ENCODE measurements at places on chromosomes 16 and 17.
A peak's percentile ranks its signal among the peaks of the same experiment; 100 is the strongest.

DNA sequence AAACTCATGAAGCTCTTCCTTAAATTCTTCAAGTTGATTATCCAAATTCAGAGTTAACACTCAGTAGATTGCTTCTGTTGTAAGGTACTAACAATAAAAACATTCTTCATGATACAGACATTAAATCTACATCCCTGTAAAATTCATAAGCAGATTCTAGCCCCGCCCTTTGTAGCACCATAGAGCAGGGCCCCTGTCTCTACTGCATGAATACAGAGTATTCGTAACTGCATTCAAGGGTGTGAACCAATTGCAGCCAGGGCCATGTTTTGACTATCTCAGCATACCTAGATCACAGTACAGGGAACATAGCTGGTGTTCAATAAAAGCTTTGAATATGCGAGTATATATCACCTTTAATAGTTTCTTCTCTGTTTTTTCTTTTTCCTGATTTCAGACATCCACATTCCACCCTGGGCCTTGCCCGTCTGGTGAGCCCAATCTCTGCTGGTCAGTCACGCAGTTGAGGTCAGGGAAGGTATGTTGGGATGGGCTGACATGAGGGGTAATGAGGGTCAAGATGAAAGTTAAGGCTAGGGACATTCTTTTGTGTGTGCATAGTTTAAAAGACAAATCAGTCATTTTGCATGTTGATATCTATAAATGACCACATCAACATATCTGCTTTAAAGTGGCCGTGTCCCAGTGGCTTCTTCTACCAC lies 33.0 kb downstream of the KCNJ16 start:
- no peak for DNase-seq

DNA sequence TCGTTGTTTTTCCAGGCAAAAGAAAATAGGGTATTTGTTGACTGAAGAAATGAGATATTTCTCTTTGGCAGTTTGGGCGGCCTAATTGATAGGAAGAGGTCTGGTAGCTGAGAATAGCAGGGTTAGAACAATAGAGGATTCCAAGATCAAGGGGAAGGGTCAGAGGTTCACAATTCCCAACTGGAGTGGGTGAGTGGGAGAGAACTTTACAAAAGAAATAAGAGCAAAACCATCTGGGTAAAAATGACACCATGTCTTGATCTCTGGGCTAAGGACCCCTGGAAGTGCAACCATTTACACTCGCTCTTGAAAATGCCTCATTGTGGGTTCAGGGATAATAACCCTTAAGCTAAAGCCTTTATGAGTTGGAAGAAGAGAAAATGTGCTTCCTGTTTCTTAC lies 180.5 kb downstream of the CDH13 start:
- peak; percentile 32 for DNase-seq

- no peak for DNase-seq
Observed at GRCh38 chr16:27978876-27979275, 84.6 kb downstream of the GSG1L start.

DNA sequence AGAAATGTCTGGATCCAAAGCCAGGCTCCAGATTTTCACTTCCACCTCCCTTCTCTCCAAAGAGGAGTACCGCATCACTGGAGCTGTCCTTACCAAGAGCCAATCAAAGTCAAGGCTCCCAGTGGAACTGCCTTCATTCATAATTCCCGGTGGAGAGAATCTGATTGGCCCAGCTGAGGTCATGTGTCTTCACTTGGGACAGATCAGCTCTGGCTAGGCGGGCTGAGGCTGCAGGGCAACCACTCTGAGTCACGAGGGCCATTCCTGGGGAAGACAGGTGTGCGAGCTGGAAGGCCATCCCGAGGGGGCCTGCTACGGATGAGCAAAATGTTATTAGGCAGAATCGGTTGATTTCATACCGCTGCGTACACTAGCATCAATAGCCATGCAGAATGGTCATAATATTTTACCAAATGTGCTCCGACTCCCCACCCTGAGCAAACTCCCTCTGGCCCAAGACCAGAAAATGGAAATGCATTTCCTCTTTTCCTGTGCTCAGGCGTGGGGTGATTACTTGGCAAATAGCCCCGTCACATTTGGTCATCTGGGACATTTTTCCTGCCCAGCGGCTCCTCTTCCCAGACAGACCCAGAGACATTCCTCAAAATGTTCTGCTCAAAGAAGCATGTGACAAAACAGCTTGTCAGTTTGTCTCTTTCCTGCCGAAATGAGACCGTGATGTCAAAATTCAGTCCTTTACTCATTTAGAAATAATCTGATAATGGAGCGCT lies 111.1 kb downstream of the AIPL1 start:
- no peak for DNase-seq

DNA sequence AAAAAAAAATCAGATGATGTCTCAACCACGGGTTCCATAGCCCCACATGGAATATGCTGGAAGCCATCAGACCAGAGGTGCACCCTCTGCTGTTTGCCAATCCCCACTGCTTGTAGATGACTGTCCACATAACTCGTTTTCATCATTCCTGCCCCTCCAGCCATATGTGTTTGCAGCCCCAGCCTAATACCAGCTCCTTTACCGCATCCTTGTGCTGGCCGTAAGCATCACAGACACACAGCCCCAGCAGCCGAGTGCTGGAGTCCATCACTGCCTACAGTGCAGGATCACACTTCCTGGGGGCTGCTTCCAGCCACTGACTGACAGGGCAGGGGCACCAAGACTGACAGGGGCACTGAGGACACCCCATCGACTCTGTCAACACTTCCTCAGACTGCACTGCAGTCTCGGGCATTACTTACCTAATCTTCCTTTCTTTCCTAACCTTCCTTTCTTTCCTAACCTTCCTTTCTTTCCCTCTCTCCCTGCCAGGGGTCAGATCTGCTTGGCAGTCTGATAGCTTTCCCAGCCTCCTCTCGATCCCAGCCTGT lies 5.0 kb downstream of the RCVRN start:
- no peak for DNase-seq

DNA sequence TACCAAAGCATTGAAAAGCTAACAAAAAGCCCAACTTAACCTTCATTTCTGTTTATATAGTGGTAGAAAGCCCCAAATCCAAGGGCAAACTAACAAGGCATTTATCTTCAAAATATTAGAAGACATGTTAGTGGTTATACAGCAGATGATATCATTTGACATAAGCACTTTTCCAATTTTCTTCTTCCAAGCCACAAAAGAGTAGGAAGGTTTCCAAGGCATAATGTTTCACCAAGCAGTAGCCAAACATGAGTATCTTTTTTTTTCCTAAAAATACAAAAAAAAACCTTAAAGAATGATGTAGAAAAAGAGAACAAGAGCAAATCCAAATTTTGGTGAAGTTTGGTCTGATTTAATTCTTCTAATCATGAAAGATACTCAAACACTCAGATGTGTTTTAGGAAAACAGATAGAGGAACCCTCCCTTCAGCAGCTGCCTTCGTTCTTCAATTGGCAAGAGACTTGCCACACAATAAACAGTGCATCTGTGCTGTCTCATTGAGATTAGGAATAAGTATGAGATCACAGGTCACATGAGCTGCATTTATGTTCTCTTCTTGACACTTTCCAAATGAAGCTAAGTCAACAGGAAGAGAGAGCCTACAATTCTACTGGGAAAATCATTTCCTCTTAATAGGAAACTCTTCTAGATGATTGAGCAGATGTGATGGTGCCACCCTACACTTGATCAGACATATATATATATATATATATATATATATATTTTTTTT lies 106.7 kb downstream of the TTC19 start:
- DNase-seq: peak; percentile 88

GRCh38 chr17:3667366-3668278 lies 756 bp downstream of the TAX1BP3 start:
- DNase-seq: peak; percentile 49

DNA sequence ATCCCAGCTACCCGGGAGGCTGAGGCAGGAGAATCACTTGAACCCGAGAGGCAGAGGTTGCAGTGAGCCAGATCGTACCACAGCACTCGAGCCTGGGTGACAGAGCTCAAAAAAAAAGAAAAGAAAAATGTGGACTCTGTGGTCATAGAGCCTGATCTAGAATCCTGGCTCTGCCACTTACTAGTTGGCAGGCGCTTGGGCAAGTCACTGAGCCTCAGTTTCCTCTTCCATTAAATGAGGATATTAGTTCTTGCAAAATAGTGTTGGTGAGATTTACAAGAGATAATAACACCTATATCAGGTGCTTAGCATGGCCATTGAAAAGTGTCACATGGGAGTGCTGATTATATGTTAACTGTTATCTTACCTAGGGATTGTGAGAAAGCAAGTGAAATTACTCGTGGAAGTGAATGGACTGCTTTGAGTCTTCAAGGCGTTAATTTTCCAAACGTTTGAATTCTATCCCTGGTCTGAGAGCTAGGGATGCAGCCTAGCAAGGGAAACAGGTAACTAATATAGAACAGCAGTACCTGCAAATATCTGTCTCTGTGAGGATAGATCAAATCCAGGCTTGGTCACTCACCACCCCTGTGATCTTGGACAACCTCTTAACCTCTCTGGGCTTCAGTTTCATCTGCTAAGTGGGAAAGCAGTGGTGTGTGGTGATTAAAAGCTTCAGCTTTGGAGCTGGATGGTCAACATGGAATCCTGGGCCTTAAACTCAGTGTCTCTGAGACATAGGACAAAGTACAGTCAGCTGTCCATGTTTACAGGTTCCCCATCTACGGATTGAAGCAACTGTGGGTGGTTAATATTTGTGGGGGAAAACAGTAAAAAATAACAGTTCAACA lies 953 bp upstream of the NSMCE1 start:
- DNase-seq: no peak

- no peak for DNase-seq
Observed at GRCh38 chr16:66287926-66288325, 78.6 kb upstream of the CDH5 start.

DNA sequence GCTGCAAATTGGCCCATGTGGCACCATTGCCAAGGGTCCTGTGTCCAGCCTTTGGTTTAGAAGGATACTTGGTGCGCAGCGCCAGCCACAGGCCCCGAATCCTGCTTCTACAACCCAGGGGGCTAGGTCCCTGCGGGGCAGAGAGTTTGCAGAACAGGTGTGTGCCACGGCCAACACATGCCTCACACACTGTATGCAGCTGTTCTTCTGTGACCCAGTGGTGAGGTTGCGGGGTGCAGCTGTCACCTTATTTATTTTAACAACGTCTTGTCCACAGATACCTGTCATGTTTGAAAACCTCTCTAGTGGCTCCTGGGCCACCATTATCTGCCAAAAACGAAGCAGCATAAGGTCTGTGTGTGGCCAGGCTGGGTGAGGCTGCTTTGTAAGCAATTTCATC lies 11.6 kb downstream of the CBFA2T3 start:
- no peak for DNase-seq

DNA sequence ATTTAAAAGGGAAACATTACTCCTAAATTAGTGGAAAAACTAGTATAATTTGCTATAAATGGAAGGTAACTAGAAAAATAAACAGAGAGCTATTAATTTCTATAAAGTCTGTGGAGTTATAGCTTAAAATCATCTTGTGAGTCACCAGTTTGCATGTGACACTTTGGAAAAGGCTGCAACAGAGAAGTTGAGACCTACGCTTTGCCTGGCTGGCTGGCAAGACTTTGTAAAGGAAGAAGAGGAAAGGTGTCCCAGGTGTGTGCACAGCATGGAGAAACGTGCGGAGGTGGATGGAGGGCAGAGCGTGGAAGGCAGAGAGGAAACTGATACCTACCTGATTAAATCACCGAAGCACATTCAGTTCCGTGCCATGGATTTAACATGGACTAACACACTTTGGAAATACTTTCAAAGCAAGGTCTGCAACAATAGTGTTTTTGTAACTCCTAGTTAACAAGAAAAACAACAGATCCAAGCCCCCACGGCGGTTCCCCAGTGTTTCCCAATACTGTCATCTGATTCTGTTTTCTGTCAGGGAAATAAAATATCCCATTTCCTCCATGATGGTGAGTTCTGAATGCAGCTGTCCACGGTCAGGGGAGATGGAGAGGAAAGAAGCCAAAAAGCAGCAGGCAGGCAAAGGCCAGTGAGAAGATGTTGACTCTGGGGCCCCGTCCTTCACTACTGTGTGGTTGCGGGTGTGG lies 134.8 kb downstream of the XYLT1 start:
- no peak for DNase-seq

GRCh38 chr17:79082311-79083190 lies 7.9 kb downstream of the ENGASE start:
- DNase-seq: no peak

Measured in globus pallidus (tissue), 1 donor.